ENCODE measurements at places on chromosomes 6 and 20.

GRCh38 chr6:2986722-2987221 lies 12.9 kb upstream of the NQO2 start:
- no peak for DNase-seq

DNA sequence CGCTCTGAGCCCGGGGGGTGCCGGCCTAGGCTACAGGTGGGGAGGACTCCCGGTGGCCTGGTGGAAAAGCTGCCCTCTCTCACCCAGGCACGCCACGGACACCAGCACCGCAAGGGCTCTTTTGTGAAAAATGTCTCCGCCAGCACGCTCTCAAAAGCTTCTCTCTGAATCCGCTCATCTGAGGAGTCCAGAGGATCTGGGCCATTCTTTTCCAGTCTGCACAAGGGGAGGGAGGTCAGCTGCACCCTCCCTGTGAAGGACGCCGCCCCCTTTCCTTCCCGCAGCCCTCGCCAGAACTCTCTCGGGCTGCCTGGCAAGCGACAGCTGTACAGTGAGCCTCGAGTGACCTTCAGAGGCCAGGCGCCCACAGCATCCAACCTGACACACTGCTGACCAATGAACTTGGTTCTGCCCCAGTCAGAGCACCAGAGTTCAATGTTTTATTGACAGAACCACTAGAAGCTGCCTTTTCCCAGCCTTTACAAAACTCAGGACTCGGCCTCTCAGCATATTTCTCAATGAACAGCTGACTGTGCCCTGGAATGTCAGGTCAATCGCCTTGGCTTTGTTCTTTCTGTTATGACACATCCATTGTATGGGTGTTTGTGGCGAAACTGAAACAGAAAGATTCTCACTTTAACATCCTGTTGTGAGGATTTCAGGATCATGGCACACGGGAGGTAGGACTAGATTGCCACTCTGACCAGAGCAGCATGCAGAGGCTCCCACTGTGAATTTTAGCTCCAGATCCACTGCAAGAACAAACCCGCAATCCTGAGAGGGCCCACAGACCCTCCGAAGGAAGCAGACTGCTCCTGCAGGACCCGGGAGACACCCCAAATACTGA lies 26.7 kb downstream of the SERPINB9 start:
- DNase-seq = no peak

GRCh38 chr20:3777716-3778629 lies 3.3 kb downstream of the SPEF1 start:
- DNase-seq = no peak

DNA sequence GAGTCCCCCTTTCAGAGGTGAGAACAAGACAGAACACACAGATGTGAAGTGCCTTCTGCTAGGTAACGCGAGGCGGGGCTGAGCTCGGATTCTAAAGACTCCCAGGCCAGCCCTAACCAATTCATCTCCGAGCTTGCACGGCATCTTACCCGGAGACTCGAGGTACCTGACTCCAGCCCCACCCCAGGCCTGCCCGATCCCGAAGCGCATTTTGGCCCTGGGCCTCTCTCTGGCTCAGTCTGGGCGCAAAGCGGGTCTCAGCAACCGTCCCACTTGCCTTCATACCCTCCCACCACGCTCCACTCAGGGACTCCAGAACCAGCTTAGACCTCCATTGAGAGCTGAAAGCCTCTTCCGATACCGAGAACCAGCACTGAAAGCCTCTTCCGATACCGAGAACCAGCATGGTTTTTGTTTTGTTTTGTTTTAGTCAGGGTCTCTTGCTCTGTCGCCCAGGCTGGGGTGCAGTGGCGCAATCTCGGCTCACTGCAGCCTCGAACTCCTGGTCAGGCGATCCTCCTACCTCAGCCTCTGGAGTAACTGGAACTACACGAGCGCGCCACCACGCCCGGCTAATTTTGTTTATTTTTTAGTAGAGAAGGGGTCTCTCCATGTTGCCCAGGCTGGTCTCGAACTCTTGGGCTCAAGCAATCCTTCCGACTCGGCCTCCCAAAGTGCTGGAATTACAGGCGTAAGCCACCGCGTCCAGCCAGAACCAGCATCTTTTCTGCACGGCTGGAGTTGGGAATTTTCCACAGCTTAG lies 557 bp upstream of the DYNLRB1 start:
- DNase-seq = peak; percentile 58

GRCh38 chr6:41066867-41067304 lies 5.3 kb downstream of the OARD1 start:
- peak; percentile 38 for DNase-seq

GRCh38 chr20:60057123-60057865 lies 99.1 kb downstream of the CDH26 start:
- peak; percentile 36 for DNase-seq

DNA sequence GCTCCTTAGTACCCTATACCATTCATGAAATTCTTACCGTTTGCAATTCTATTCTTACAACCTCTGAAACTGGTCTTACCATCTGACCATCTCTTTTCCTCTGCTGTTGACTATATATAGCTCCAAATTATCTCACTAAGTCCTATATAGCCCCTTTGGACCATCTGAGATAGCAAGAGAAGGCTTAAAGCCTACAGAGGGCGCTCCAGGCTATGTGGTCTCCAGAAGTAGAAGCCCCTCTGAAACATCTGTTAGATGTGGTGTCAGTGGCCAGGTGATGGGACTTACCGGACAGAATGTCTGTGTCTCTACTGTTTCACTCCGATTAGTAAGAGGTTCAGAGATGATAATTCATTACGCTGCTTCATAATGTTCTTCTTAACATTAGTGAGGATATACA lies 140.7 kb upstream of the BMP2 start:
- DNase-seq = no peak

DNA sequence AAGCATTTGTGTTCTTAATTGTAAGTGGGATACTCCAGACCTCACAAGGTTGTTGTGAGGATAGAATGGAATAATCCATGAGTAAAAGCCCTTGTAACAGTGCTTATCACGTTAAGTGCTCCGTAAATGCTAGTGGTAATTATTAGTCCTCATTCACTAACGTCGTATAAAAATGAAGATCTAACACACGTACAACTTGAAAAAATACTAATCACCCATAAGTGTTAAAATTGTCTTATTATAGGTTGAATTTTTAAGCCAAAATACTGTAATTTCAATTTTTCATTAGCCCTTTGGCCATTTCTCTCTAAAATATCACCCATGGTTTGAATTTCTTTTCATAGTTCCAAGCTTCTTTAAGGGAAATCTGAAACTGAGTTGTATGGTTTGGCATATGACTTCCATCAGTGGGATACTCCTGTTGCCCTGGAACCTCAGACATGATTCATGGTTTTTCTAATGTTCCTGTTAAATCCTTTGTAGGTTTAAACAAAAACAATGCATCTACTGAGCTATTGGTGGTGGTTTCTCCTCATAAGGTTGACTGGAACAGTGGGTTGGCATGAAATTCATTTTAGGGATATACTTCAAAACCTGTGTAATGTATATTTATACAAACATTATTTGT lies 19.1 kb downstream of the XRN2 start:
- DNase-seq = no peak

DNA sequence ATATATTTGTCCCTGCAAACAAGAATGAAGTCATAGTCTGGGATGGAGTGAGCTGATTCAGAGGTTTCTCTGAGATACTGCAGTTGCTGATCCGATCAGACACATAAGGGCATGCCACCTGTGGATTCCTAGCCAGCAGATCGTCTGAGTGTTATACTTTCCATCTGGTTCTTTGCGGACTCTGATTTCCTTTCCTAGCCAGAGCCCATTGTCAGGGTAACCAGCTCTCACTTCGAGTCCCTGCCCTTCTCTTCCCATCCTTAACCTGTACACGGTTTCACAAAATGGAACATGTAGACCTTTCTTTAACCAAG lies 100.9 kb downstream of the TMEM200A start:
- DNase-seq = no peak

GRCh38 chr6:125104425-125104824 lies 49.1 kb upstream of the TPD52L1 start:
- DNase-seq = no peak

- DNase-seq = no peak
Observed at GRCh38 chr6:146961831-146962230, 242.4 kb upstream of the STXBP5 start.

DNA sequence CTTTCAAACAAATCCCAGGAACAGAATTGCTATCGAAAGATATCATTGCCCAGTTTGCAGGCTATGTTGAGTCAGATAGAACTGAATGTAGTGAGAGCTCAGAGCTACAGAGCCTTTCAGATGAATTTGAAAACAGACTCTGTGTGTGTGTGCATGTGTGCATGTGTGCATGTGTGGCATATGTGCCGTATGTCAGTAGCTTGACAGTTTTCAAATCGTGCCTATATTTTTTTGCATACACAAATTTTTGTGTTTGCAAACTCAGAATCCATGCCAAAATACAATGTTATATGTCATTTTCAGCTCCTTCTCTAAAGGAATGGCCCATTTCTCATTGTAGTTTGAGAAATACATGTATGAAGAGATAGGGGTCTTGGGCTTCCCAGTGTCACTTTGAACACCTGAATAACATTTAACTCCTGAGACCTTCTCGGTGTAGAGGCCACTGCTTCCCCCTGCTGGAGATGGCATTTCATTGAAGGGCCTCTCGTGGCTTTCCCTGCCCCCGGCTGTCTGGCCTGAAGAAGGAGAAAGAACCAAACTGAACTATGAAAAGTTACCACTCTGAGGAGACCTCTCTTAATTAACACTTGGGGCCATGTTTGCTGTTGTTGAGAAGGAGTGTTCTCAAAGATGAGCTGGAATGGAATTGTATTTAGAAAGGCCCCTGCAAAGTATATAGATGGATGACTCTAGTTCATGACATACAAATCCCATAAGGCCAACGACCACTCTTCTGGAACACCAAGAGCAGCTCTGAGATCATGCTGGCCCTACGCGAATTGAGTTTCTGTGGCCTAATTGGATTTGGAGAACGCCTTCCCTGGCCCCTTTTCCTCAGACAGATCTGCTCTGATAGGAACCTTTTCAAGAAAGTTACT lies 58.7 kb downstream of the VAPB start:
- peak; percentile 13 for DNase-seq

DNA sequence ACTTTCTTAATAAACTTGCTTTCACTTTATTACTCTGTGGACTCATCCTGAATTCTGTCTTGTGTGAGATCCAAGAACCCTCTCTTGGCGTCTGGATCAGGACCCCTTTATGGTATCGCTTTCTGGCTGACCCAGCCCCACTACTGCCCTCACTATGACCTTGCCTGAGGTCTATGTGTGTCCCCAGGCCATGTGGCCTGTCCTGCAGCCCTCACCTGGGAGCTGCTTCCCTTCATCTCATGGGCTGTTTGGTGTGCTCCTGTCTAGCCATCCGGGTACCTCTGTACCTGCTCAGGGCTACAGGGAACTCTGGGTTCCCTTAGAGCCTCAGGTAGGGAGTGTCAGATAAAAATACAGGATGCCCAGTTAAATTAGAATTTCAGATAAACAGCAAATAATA lies 94.5 kb downstream of the SCP2D1 start:
- no peak for DNase-seq

DNA sequence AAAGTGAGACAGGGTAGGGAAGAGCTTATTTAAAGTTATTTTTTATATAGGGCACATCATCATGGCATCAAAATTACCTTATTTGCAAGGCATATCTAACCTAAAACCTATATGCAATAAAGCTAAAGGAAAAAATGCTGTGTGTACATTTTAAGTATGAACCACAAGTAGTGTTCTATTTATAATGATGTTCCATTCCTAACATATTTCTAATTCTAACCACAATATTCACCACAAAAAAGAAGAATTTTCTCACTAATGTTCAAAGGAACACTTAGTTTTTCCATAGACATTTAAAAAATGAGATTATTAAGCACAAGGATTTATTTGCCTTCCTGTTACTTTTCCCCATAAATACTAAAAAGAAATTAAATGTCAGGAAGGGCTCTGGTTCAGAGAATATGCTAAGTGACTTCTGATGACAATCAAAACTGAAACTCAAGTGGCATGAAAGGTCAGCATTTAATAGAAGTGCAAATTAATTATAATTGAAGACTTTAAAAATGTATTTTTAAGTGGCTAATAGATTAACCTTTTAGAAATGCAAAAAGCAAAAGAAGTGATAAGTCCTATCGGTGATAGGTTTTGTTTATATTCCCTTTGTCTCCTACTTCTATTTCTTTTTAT lies 25.1 kb downstream of the GPR63 start:
- DNase-seq = no peak

DNA sequence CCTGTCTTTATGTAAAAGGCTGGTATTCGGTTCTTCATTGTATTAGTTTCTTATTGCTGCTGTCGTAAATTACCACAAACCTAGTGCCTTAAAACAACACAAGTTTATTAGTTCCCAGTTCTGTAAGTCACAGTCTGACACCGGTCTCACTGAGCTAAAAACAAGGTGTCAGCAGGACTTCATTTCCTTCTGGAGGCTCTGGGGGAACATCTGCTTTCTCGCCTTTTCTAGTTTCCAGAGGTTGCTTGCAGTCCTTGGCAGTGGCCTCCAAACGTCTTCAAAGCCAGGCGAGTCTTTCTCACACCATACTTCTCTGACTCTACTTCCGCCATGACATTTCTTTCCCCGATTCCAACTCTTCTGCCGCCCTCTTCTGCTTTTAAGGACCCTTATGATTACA lies 43.0 kb upstream of the ZFAND3 start:
- no peak for DNase-seq

DNA sequence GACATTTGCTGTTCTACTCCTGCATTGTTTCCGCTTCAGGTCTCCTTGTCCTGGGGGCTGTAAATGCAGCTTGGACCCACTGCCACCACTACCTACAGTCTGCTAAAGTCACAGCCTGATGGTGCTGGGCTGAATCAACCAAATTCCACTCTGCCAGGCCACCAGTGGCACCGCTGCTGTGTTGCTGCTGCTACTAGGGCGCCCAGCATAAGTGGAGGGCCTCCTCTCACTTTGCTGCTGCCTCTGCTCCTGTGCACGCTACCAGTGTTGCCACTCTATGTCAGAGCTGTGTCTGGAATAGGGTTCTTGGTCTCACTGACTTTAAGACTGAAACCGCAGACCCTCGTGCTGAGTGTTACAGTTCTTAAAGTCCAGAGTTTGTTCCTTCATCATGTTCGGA lies 1.4 kb upstream of the SSR1 start:
- DNase-seq = no peak
